SHP77 (cell line): ENCODE measurements at places on chromosomes 6 and 20.

- no peak for DNase-seq
Observed at GRCh38 chr6:116975600-116975999, 98.6 kb downstream of the RFX6 start.

DNA sequence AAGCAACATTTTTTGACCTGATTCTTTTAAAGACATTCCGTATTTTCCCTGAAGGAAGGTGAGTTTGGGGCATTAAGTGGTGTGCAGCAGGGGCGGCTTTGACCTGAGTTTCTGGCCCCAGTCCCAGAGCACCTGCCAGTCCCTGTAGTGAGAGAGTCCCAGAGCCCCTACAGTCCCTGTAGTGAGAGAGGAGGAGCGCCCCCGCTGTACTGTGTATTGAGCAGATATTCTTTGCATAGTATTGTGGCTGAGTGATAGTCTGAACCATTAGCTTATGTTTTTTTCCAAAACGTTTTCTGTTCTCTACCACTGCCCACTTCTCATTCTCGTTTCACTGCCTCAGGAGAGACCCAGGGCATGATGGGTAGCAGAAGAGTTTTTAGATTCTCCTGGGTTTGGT lies 17.2 kb upstream of the SH3BGRL2 start:
- DNase-seq, result no peak

DNA sequence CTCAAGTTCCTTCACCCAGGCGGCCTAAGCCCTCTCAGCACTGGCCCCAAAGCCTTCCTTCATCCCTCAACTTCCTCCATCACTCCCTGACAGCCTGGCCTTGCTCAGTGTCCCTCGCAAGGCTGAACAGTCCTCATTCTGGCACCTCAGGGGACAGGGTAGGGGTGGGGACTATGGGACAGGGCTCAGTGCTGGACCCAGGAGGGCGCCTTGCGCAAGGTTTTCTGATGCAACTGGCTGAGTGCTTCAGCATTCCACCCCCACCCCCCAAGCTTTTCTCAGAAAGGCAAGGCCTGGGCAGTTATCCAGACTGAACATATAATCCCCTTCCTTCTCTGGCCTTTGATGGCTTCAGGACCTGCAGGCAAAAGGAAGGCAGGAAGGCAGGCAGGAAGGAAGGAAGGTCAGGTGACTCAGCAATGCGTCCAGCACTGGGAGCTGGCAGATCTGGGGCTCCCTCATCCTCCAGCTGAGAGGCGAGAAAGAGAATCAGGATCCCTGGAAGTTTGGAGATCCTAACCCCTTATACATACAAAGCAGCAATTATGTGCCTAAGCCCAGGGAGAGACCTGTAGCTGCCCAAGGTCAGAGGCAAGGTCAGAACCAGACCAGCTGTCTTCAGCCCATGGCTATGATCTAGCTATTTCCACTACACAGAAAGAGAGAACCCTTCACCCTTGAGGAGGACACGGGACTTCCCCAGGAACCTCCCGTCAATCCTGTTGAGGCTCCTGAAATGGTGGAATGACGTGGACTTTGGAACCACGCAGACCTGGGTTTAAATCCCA lies 8.6 kb upstream of the TRIB3 start:
- no peak for DNase-seq

- DNase-seq, result no peak
Observed at GRCh38 chr6:33336495-33336894, 19.0 kb upstream of the ZBTB22 start.

GRCh38 chr6:79180052-79180451 lies 54.4 kb downstream of the HMGN3 start:
- DNase-seq, result no peak

DNA sequence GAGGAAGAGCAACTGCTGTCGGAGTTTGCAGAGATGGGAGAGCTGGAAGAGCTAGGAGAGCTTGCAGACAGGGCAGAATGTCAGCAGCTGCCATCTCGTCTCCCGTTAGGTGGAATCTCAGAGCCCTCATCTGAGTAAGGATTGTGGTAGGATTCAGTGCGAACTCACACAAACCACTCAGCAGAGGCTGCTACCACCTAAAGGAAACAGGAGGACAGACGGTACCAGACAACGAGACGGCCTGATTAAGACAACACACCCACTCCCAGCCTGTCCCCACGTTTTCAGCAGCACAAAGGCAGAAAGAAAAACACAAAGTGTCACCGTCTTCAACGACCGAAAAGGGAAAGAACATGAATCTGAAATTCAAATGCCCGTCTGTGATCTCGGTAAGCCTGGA lies 4.1 kb downstream of the LEMD2 start:
- no peak for DNase-seq

DNA sequence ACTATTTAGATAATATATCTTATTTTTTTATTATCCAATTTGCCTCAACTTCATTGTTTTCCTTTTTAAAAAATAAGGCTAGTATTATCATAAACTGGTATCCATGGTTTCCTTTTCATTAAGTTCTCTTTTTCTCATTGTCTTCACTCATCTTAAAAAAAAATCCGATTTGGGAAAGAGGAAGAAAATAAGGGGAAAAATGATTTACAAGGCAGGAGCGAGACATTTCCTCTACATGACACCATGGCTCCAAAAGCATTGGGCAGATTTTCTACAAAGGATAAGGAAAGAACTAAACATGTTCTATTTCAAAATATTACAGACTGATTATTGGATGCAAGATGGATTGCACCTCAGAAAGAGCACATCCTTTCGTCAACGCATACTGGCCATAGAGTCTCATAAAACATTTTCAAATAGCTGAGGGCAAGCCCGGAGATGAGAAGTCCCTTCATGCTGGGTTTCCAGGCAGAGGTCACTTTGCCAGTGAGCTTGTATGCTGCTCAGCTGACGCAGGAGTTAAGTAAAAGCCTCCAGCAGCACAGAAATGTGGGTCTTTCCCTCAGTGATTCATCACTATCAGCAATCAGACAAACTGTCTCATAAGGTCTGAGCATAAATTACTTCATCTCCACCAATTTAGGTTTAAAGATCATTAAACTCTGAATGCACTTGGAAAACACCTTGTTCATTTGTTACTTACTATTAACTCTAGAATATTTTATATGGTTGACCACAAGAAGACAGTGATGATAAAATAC lies 129.0 kb upstream of the TNFAIP3 start:
- DNase-seq, result no peak

DNA sequence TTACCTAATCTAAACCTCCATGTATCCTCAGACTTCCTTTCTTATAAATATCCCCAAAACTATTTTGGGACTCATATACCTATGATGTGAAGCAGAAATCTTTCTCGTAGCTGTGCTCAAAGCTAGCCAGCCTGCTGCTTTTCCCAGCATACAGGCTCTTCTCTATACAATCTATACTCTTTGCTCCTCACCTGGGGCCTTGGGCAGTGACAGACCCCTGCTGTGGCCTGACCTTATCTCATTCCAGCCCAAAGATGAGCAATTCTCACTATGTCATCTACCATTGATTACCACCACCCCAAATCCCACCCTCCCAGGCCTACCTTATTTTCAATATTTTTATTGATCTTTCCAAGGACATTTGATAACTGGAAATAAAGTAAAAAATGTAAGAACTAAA lies 83.2 kb upstream of the FBXL4 start:
- DNase-seq, result no peak

DNA sequence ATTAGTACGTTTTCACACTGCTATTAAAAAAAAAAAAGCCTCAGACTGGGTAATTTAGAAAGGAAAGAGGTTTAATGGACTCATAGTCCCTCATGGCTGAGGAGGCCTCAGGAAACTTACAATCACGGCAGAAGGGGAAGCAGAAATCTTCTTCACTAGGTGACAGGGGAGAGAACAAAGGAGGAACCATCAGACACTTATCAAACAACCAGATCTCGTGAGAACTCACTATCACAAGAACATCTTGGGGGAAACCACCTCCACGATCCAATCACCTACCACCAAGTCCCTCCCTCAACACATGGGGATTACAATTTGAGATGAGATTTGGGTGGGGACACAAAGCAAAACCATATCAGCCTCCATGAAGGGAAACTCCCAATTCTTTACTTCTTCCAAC lies 85.2 kb upstream of the MAFB start:
- no peak for DNase-seq

DNA sequence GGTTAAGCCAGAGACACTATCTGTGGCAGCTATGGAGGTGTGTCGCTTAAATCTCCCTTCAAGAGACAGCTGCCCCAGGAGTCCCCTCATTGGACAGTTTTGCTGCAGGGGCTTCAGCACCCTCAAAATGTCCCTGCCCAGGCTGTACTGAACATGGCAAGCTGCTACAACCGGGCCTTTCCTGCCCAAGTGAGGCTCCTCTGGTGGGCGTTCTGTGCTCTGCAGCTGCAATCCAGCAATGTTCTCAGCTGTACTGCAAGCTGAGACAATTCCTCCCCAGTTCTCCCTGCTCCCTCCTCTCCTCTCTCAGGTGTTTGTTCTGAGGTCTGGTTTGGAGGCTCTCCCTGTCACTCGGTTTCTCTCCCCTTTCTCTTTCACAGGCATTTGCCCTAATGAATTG lies 190.8 kb upstream of the LAMP5 start:
- no peak for DNase-seq

- DNase-seq, result no peak
Observed at GRCh38 chr20:24987873-24988835, 4.4 kb downstream of the APMAP start.

DNA sequence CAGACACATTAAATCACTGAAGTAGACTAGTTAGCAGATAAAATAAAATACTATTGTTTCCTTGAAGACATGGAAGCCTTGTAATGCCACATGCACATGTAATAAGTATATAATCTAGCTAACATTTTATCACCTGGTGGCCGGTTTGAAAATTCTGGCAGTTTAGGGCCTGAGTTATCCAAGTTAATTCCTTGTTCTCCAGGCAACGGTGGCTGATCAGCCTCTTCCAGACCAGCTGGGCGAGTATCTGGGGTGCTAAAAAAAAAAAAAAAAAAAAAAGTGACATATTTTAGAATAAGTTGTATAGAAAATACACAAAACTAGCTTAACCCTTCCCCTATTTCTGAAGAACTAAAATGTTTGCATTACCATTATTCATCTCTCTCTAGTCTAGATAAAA lies 42.5 kb downstream of the TP53INP2 start:
- no peak for DNase-seq

GRCh38 chr6:137261761-137262160 lies 42.6 kb upstream of the IFNGR1 start:
- DNase-seq, result no peak

DNA sequence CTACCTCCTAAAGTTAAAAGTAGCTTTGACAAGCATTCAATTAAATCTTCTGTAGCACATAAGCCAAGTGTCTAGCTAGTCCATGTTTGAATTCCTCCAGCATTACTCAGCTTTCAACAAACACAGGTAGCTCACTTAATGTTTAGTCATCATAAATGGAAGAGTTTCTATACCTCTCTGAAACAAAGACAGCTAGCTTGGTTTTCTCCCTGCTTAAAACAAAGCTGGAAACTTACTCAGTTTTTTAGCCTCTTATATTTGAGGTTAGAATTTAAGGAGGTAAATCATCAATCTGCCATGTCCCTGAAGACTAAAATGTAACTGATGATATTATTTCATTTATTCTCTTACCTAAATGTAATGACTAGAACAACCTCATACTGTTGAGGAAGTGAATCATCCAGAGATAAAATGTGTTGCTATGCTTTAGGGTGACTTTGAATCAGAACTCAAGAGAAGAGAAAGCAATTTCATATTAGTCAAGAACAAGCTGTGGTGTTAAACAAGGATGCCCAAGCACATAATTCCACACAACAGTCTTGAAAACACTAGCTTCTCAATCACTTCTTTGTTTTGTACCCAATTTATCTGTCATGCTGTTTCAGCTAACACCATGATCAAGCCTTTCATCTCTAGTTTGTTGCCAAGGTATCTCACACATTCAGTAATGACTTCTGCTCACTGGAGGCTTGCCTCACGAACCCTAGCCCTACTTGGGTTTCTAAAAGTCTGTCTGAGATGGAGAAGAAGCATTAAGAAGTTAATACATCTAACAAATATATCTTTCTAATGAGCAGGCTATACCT lies 251.9 kb downstream of the EPM2A start:
- DNase-seq, result no peak

GRCh38 chr6:3878048-3878666 lies 29.0 kb downstream of the FAM50B start:
- DNase-seq, result no peak

- DNase-seq, result no peak
Observed at GRCh38 chr6:152057832-152058498, 250.5 kb downstream of the ESR1 start.

GRCh38 chr6:90849686-90850085 lies 262.8 kb upstream of the MAP3K7 start:
- DNase-seq, result no peak

DNA sequence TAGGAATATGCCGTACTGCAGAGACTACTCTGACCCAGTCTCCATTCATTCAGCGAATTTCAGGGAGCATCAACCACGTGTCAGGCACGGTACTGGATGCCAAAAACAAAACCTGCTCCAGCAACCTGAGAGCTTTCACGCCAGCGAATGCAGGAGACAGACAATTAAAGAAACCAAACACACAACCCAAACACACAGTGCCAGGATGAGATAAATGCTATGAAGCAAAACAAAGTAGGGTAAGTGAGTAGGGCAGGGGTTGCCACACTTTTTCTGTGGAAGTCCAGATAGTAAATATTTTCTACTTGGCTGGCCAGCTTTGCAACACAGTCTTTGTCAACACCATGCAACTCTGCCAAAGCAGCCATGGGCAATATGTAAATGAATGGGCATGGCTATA lies 10.0 kb downstream of the MOCS1 start:
- no peak for DNase-seq

DNA sequence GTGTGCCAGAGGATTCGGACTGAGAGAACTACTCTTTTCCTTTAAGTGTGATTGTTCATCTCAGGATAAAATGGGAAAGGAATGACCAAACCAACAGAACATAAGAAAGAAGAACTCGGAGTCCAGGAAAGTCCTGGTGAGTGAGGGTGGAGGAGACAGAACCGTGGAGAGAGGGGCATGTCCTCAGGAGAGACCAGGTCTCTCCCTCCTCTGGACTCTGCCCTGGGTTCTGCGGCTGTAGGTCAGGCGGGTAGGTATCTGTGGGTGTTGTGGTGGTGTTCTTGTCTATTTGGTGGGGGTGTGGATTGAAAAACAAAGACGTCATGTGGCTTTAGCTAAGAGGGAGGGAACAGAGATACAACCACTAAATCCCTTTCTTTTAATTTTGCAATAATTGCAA lies 29.1 kb upstream of the AGPAT4 start:
- DNase-seq, result no peak

DNA sequence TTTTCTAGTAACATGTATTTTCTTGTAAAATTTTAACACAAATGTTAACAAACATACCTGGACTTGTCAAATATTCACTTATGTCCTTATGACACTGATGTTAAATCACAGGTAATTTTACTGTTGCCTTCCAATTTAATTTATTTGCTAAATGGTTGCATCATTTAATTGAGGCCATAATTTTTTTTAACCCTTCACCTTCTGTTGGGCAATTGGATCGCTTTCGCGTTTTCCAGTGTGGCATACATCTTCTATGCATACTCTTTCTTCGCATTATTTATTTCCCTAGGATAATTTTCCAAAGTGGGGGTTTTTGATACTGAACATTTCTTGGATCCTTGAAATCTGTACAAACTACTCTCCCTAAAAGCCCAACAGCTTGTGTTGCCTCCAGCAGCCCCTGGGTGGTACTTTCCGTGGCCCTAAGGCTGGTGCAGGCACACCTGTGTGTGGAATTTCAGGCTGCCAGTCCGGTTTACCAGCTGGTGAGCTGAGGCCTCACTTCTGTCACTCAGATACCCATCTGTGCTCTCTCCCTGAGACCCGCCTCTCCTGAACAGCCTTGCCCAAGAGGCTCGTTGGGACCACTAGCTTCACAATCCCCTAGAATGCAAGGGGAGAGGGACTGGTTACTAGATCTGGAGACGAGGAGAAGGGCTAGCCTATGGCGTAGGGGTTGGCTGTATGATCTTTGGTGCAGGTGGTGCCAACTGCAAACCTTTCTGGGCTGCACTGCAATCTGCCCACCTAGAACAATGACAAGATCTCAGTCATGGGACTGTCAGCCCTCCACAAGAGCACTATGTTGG lies 11.2 kb upstream of the C20orf144 start:
- no peak for DNase-seq
